CD14-positive monocyte (primary cell): ENCODE measurements at places on chromosomes 11 and 22.

- DNase-seq = no peak
Observed at GRCh38 chr11:119780222-119780953, 51.4 kb upstream of the NECTIN1 start.

DNA sequence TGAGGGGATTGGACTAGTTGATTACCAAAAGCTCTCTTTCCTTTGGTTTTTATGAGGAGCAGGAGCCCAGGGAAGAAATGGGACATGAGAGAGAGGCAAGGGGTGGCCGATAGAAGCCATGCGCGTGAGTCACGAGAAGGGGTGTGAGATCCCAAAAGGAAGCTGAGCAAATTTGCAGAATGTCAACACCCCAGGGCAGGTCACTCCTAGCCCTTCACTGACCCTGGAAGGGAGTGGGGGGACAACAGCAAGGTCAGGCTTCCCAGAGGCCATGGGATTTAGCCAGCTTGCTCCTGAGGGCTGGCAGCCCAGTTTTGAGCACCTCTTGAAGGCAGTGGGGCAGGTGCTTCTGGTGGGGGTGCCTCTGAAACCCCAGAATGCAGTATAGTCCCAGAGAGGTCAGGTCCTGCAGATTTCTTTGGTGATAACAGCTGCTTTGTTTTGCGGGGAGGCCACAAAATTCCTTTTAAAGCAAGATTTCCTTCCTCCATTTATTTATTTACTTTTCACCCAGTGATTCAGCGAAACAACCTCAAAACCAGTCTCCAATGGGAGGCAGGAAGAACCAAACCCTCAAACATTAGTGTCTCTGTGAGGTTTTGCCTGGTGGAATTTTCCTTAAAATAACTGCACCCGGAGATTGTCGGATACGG lies 40.1 kb upstream of the TIMP3 start:
- no peak for DNase-seq

GRCh38 chr11:86193297-86194095 lies 51.1 kb upstream of the EED start:
- peak; percentile 51 for DNase-seq

- peak; percentile 96 for DNase-seq
Observed at GRCh38 chr11:62553839-62554361, 7.3 kb upstream of the AHNAK start.

- DNase-seq = no peak
Observed at GRCh38 chr22:45804986-45805325, 133.3 kb downstream of the ATXN10 start.
